HT-29 (cell line): ENCODE measurements at places on chromosomes 5 and 9.

GRCh38 chr5:10366310-10367272 is 13.1 kb downstream of the MARCHF6 start:
- peak; percentile 63 for DNase-seq

DNA sequence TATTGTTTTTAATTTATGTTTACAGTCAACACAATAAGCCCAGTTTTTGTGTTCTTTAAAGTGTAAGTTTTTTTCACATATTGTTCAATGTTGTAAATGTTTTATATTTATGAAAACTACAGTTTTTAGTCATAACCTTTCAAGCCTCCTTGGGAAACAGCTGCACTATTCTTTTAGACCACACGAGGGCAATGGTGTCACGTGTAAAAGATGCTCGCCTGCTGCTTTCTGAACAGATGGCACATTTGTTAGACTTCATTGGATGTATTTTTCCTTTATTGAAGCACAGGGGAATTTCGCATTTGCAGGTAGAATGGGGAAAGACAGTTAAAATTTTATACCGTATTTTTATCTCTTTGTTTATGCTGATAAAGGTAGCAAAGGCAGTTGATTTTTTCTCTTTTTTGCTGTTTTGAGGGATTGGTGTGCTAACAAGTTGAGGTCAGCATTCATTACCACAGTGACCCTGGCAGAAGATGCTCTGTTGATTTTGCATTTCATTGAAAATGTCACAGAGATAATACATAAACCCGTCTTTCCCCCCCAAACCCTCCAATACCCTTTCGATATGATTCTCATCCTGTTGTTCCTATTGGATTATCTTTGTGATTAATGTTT is 59.0 kb downstream of the MAT2B start:
- DNase-seq: peak; percentile 77

- no peak for DNase-seq
These were observed 24.9 kb downstream of the RNF130 start for GRCh38 chr5:180046656-180047055.

DNA sequence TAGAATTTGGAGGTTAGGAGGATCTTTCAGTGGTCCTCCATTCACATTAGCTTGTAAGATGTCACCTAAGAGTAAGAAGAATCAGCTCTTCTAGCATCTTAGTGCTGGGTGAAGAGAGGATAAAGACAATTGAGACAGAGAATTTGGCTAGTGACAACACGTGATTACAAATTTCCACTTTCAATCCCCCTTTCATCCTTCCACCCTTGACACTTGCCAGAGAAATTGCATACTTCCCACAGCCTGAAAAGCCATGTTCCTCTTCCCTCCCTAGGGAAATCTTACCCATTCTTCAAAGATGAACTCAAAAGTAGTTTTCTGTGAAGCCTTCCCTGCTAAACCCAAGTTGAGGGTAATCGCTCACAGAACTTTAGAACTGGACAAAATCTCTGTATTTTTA is 282.6 kb upstream of the PTGER4 start:
- no peak for DNase-seq

GRCh38 chr5:92222449-92222848 is 839.3 kb upstream of the ARRDC3 start:
- DNase-seq: peak; percentile 18

GRCh38 chr5:23026252-23027170 is 173.4 kb upstream of the CDH12 start:
- no peak for DNase-seq

DNA sequence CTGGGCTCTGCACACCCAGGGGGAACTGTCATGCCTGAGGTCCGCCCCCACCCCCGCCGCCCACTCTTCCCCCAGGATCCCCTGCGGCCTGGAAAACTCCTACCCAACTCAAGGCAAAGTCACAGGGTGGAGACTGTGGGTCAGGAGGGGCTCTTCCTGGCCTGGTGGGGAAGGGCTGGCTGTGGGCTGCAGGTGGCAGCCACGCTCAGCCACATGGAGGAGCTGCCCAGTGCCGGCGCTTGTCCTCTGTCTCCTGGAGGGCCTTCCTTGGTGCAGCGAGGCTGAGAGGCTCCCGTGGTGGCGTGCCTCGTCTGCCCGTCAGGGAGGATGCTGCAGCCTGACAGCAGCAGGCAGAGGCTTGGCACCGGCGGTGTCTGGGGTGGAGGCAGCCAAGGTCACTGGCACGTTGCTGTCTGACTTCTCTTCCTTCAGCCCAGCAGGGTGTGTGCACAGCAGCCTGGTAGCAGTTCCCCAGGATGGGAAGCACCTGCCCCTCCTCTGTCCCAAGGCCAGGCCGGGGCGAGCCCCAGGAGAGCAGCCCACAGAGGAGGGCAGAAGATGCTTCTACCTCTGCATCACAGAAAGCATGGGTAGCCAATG is 78.1 kb downstream of the ADAMTS2 start:
- no peak for DNase-seq

DNA sequence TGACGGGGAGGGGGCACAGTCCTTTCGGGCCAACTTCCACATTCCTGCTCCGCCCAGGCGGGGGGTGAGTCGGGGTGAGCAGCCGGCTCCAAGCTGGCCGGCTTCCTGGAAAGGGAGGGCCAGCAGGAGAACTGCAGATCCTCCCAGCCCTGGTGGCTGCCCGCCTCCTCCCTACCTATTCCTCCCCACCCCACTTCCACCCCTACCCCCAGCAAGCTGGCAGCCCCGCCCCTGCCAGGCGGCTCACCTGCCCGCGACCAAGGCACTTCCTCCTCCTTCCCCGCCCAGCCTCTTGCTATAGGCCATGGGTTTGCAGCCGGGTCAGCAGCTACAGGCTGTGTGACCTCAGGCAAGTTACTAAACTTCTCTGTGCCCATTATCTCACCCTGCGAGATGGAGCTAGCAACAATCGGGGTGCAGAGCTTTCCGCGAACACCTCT is 5.6 kb upstream of the IRF1 start:
- DNase-seq: peak; percentile 96

GRCh38 chr5:54243483-54244080 is 66.8 kb downstream of the ARL15 start:
- DNase-seq: peak; percentile 69

DNA sequence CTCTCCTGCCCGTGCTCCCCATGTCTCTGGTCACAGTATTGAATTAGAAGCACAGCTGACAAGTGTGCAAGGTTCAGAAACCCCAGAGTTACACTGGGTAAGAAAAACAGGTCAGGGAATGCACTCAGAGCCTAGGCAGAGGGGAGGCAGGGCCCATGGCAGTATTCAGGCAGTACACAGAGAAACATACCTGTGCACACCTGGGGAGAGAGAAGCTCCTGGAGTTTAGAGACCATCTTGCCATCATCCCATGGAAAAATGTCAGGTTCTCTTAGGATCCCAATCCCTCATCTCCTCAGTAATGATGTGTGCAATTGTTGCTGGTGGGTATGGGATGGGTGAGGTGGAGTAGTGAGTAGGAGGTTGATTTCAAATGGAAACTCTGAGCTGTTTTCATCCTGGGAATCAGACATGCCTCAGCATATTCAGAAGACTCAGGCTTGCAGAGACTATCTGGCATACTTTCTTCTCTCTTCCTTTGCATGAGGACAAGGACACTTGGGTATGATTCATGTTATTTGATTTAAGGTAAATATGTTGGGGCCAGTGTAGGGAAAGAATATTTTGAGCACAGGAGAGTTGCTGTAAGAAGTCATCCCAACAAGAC is 228.5 kb downstream of the ESM1 start:
- no peak for DNase-seq
